ENCODE measurements at places on chromosomes 7 and 10. TPM values are rescaled to one million over a fixed set of nuclear protein-coding genes. Genes with fewer than 3 reads are reported as not detected.

DNA sequence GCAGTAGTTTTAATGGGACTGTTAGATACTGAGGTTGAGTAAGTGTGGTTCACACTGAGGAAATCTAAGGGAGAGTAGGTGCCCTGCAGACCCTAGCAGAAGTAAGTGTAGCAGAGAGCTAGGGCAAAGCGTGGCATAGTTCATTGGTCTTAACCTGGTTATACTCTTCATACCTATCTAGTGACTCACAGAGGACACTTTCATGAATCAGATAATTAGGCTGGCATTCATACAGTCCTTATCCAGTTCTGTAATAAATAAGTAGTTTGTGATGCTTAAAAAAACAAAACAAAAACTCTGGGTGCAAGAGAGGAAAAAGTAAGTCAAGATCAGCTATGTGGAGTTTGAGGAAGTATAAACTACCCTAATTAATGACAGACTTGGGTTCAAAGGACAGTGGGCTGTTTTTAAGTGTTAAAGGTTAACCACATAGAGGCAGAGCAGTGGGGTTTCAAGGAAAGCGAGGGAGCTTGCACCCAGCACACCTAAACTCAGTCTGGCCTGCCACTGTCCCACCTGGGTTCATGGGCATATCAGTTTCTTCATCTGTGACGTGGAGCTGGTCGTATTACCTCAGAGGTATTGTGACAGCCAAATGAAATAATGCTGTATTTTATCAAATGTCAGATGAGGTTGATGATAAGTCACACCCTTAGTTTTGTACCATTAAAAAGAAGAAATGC, 27.1 kb downstream of the LMTK2 start:
- DNase-seq: peak; percentile 80

DNA sequence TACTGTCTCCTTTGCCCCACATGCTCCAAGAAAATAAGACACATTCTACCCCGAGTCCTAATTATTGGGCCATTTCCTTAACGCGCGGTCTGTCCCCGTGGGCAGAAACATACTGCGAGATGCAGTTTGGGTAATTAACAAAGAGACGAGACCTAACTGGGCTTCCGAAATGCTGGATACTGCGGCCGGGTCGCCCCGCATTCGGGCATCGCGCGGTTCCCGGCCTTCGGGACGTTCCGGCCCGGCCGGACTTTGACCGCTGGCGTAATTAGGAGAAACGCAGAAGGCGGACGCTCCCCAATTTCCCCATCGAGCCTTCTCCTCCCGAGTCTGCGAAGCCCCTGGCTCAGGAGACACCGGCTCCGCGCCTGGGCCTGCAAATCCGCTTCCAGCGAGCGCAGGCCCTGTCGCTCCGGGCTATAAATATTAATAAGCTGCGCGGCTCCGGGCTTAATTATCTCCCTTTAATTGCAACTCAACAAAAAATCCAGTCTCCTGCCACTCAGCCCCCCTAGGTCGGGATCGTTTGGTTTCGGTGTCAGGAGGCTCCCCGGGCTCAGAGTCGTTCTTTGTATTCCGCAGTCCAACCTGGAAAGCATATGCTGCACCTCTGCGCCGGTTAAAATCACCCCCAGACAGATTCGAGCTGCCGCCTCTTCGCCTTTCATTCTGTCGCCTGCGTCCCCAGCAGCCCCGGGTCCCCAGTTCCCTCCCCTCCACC, 131.5 kb downstream of the SPAG6 start:
- no peak for DNase-seq

DNA sequence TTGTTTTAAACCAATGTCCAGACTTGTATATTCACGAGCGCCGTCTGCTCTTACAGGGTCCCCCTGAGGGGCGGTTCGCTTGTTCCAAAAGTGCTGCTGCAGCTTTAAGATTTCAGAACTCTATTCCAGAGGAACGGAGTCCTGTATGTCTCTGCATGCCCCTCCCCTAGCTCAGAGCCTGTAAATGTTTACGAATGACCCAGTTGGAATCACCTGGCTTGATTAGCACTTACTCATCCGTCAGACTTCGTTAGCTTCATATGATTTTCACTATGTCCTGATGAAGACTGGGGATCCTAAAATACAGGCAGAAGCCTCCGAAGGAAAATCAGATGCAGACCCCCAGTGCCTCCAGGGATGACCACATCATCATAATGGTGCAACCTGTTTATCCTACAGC, 4.5 kb upstream of the CHST15 start:
- no peak for DNase-seq

DNA sequence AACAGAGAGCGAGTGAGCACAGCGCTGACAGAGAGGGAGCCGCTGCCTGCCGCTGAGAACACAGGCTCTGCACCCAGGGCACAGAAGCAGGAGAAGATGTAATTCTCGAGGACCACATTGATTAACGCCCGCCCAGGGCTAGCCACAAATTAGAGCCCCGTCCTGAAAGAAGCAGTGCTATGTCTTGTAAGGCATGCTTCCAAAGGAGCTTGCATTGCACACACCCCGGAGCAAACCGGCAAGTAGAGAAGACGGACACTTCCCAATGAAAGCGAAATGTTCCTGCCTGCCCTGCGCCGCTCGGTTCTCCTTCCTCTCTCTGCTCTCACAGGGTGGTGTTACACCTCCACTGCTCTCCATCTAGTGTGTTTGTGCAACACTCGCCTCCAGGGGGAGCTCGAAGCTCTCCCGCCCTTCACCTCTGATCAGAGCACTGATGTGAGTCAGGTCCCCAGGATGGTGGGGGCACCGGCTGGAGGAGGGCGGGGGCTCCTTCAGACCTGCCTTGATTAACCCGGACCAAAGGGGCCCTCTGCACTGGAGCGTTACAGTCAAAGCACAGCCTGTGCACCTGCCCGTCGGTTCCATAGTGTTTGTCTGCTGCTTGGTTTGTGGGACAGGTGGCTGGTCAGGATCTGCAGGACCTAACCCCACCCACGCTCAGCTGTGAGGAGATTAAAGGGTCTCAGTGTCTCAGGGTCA, 316.5 kb downstream of the ADARB2 start:
- peak; percentile 66 for DNase-seq

The GJD4 gene
- not detected for total RNA-seq

GRCh38 chr7:137934941-137935883, 66.7 kb downstream of the CREB3L2 start:
- no peak for DNase-seq

- no peak for DNase-seq
Measured at GRCh38 chr7:69198250-69198649, 400.0 kb upstream of the AUTS2 start.

DNA sequence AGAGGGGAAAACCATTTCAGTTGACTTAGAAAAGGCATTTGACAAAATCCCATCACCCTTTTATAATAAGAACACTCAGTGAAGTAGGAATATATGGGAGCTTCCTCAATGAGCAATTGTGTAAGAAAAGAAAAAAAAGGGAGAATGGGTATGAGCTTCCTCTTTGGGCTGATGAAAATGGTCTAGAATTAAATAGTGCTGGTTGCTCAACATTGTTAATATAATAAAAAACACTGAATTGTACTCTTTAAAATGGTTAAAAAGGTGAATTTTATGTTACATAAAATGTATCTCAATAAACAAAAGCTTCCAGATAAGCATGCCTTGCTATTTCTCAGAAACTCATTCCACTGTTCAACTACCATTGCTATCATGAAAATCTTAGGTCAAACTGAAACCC, 40.6 kb downstream of the LRRC17 start:
- no peak for DNase-seq

The MASTL gene
- 16.2 TPM for total RNA-seq

GRCh38 chr10:71368176-71368575, 28.5 kb upstream of the CDH23 start:
- DNase-seq: no peak

The UCMA gene
- not detected for total RNA-seq

DNA sequence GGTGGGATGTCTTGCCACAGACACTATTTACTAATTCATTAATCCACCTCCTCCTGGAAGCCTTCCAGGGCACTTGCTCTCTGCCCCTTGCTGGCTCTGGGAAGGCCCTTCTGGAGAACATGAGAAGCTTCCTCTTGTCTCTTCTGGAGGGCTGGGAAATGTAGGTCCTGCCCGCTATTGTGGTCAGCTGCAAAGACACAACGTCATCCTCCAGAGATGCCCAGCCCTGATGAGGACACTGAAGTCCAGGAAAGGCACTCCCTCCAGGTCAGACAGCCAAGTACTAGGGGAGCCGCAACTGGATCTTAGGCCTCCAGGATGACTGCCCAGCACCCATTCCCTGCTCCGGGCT, 9.6 kb upstream of the TACR2 start:
- DNase-seq: no peak

Data from Caki2 (cell line).